ENCODE measurements at places on chromosomes 5 and 9.

DNA sequence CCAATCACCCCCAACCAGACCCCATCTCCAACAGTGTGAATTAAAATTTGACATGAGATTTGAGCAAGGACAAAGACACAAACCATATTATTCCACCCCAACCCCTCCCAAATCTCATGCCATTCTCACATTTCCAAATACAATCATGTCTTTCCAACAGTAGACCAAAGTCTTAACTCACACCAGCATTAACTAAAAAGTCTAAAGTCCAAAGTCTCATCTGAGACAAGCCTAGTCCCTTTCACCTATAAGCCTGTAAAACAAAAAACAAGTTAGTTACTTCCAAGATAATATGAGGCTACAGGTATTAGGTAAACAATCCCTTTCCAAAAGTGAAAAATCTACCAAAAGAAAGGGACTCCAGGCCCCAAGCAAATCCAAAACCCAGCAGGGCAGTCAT lies 140.6 kb upstream of the NR4A3 start:
- no peak for DNase-seq

- DNase-seq, result no peak
Measured at GRCh38 chr5:72455476-72455875, 51.7 kb downstream of the ZNF366 start.

DNA sequence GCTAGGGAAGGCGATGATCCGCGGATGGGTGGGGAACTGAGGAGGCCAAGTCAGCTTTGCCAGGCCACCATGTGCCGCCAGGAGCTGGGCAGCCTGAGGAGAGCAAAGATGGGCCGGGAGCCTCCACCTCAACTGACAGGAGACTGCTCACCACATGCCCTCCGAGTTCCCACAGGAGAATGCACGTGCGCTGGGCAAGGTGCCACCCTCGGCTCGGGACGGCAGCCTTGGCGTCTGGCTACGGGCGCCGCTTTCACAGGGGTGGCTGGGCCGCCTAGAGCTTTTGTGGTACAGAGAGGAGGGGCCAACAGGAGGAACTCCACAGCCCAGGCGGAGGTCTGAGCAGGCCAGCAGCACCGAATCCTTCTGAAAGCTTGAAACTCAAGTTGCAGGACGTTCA lies 5.3 kb upstream of the TBC1D9B start:
- no peak for DNase-seq

- DNase-seq, result no peak
Measured at GRCh38 chr9:127263237-127263636, 1.3 kb upstream of the GARNL3 start.

GRCh38 chr9:116816484-116816883 lies 129.4 kb downstream of the TRIM32 start:
- no peak for DNase-seq

DNA sequence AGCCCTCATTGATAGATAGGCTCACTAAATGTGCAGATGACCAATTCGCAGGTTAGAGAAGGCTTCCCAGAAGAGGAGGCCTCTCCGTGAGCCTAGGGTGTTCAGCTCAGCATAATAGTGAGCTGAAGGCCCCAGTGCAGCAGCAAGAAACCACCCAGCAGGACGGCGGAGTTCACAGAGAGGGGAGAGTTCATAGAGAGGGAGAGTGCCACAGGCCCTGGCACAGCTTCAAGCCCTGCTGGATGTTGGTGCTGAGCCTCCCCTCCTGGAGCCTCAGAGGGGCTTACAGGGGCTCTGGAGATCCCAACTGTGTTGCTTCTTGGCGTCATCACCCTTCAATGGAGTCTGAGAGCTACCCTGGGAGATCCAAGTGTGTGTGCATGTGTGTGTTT lies 2.1 kb downstream of the SLC22A5 start:
- DNase-seq, result no peak

DNA sequence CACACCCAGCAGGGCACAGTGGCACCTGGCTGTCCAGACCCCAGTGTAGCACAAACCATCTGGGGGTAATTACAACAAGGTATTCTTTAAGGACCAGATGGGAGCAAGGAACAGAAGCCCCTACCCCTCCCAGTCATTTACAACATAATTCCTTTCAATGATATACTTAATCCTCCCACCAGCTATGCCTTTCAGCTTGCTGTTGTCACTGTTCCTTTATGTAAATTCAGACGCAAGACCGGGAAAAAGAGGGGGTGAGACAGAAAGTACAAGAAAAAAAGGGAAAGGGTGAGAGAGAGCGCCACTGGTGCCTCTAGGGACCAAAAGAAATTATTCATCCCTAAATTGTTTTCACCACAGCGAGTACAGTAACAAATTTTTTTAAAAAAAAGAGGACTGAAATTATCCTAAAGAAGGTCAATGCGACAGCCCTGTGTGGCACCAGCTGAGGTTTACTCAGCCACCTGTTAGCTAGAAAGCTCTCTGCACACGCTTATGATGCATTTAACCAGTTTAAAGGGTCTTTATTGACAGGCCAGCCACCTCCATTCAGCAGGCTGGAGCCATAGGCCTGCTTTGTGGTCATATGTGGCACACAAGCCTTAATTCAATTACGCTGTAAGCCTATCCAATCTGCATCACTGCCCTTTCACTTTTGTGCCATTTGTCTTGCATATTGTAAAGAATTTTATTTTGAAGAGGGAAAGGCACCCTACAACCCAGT lies 210.2 kb upstream of the ISL1 start:
- peak; percentile 93 for DNase-seq

- DNase-seq, result no peak
Measured at GRCh38 chr5:147245381-147246165, 10.7 kb downstream of the STK32A start.

- DNase-seq, result no peak
Measured at GRCh38 chr5:146233441-146233840, 30.0 kb downstream of the RBM27 start.

- no peak for DNase-seq
Measured at GRCh38 chr5:4548341-4548740, 591.8 kb upstream of the ADAMTS16 start.

DNA sequence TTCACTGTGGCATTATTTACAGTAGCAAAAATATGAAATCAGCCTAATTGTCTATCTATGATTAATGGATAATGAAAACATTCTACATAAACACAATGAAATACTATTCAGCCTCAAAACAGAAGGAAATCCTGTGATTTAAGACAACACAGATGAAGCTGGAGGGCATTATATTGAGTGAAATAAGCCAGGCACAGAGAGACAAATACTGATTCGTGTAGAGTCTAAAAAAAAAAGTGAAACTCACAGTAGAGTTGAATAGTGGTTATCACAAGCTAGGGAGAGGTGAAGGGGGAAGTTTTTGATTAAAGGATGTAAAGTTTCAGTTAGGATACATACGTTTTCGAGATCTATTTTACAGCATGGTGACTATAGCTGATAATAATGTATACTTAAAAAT lies 122.2 kb downstream of the ADAMTS6 start:
- DNase-seq, result no peak

GRCh38 chr9:88716596-88717290 lies 181.8 kb downstream of the NXNL2 start:
- no peak for DNase-seq

- no peak for DNase-seq
Measured at GRCh38 chr5:78647351-78647818, 1.2 kb downstream of the LHFPL2 start.

DNA sequence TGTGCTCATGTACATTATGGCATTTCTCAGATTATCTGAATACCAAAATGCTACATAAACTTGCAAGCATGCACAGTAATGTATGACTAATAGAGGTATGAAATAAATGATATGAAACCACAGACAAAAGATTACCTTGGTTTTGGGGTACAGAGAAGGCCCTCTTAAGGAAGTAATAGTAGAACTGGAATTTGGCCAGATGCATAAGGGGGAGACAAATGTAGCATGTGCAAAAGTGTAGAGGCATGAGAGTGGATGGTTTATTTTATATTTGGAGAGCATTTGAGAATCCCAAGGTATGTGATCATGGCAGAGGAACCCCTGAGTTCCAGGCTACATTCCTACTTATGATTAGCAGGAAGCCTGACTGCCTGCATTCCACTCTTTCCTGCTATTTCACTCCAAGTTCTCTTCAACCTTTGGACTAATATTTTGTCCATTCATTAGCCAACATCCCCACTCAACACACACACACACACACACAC lies 74.2 kb downstream of the MAMDC2 start:
- no peak for DNase-seq

DNA sequence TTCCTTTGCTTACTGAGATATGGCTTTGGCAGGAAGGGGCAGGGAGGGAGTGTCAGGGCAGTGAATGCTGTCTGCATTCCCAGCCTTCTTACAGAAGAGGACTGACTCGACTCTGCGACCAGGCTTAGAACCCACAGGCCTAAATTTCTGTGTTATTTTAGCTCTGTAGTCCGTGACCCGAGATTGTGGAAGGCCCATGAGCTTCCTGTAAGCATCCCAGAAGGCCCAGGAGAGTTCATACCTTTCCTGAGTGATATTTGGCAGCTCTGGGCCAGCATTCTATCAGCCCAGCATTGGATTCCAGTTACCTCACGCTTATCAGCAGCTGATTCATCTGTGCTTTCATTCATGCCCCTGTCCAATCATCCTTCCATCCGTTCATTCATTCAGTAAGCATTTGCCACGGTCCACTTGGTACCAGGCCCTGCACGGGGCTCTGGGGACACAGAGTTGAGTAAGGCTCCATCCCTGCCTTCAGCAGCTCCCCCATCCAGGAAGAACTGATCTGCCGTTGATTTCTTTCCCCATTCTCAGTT lies 28.2 kb upstream of the RPL26L1 start:
- no peak for DNase-seq

- no peak for DNase-seq
Measured at GRCh38 chr9:21294904-21295538, 10.1 kb downstream of the IFNA5 start.

- no peak for DNase-seq
Measured at GRCh38 chr5:98568336-98568735, 205.1 kb upstream of the RGMB start.

- DNase-seq, result no peak
Measured at GRCh38 chr5:147753765-147754164, 28.8 kb downstream of the JAKMIP2 start.

DNA sequence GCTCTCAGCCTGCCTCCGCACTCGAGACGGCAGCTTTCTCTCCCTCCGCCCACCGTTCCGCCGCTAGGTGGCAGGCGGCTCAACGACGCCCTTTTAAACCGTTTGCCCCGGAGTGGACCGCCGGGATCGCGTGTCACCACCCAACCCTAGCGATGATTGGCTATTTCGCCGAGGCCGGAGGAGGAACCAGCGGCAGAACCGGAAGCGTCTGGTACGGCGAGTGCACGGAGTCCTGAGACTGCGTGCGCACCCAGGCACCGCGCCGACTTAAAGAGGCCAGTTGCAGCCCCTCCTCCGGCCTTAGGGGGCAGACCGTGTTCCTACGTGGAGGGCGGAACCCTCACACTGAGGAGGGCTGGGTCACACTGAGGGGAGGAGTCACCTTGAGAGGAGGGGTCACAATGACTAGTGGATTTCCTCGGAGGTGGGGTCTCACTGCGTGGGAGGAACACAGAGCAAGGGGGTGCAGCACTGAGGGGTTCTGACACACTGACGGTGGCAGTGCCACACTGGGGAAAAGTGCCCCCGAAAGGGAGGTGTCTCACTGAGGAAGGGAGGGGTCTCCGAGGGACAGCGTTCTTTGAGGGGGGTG lies 980 bp upstream of the TESK1 start:
- peak; percentile 87 for DNase-seq

GRCh38 chr9:133762488-133763271 lies 24.5 kb upstream of the SARDH start:
- no peak for DNase-seq

GRCh38 chr5:131416729-131417128 lies 152.9 kb downstream of the CDC42SE2 start:
- DNase-seq, result no peak

Data from NCI-H1417 treated with DMSO at 0.1 percent for 48 hours (cell line).